ENCODE measurements at places on chromosomes 3 and 15.

GRCh38 chr15:59616379-59616778 is 4.8 kb downstream of the GCNT3 start:
- DNase-seq, result no peak

DNA sequence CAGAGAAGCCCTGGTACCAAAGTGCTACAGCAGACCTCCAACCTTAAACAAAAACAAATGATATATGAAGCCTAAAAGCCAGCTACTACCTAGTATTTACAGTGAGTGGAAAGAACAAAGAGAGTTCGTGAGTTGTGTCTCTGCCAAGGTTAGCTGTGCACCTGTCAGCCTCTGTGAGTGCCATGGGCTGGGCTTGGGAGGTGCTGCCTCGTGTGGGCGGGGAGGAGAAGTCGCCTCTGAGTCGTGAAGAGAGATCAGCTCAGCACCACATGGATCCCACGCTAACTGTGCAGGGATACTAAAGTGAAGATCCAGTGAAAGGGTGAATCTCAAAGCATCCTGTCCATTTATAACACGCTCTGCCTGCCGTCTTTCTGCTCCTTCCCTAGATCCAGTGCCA is 101.9 kb downstream of the CHDH start:
- no peak for DNase-seq

DNA sequence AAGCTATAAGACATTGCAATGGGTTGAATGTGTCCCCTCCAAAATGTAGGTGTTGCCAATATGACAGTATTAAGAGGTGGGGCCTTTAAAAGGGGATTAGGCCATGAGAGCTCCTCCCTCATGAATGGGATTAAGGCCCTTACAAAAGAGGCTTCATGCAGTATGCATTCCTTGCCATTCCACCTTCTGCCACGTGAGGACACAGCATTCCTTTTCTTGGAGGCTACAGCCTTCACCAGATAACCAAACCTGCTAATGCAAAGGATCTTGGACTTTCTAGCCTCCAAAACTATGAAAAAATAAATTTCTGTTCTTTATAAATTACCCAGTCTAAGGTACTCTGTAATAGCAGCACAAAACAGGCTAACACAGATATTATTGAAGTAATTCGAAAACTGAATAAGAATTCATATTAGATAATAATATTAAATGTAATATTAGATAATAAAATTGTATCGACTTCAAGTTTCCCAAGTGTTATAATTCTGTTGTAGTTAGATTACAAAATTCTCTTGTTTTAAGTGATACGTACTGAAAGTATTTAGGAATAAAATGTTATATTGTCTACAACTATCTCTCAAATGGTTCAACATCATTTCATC is 29.4 kb upstream of the ATP8B4 start:
- DNase-seq, result peak; percentile 5

DNA sequence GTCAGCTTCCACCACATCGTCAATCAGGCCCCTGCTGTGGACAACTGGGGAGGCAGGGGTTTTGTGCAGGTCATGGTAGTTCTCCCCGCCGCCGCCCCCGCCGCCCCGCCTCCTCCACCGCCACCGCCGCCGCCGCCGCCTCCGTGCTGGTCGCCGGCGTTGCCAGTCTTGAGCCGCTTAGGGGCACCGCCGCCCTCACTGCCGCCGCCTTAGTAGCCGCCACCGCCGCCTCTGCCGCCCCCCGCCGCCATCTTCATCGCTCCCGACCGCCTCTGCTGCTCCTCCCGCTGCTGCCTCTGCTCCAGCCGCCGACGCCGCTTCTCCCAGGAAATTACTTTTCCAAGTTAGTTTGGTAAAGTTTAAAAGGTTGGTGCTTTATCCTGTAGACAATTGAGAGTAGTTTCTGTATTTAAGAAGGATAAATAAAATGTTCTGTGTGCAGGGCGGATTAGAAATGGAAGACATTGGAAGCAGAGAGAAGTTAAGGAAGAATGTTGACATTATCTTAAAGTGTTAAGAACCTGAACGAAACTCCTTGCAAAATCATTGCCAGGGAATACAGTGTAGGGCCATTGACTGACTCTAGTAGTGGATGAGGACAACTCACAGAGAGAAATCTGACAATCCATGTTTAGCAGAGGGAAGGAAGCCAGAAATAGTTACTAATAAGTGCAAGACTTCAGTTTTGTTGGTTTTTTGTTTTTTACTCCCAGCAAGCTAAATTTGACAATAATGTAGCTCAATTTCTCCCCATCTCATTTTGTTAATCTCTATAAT is 53.0 kb upstream of the GOLGA8A start:
- DNase-seq, result no peak

GRCh38 chr3:147940405-147941193 is 531.4 kb downstream of the ZIC1 start:
- DNase-seq, result no peak

DNA sequence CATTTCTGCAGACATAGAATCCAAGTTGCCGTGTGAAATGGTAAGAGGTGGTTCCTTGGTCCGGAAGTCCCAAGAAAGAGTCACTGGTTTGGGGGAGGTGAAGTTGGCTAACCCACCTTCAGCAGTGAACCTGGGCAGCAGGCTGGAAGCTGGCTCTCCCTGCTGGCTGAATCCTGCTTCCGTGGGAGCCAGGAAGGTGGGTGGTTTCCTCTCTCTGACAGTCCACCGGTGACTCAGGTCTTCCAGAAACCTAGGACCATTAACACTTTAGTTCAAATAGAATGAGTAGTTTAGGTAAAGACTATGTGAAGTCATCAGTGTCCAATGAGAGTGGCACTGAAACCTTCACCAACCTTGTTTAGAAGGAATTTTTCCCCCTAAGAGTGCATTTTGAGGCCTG is 87.4 kb upstream of the CACNA2D3 start:
- DNase-seq, result no peak

GRCh38 chr3:31449318-31449717 is 83.4 kb upstream of the STT3B start:
- DNase-seq, result no peak

GRCh38 chr3:29475305-29475840 is 194.5 kb downstream of the RBMS3 start:
- DNase-seq, result no peak

- no peak for DNase-seq
These were observed 23.4 kb downstream of the KIF7 start for GRCh38 chr15:89631902-89632264.

- DNase-seq, result no peak
These were observed 292.8 kb downstream of the MEX3B start for GRCh38 chr15:81752974-81753373.

GRCh38 chr3:194135806-194136518 is at the start of gene HES1:
Gene HES1, plus strand, starts transcription at chr3:194136148. Its CDS starts 233 bp downstream, at chr3:194136381.
- peak; percentile 94 for DNase-seq

DNA sequence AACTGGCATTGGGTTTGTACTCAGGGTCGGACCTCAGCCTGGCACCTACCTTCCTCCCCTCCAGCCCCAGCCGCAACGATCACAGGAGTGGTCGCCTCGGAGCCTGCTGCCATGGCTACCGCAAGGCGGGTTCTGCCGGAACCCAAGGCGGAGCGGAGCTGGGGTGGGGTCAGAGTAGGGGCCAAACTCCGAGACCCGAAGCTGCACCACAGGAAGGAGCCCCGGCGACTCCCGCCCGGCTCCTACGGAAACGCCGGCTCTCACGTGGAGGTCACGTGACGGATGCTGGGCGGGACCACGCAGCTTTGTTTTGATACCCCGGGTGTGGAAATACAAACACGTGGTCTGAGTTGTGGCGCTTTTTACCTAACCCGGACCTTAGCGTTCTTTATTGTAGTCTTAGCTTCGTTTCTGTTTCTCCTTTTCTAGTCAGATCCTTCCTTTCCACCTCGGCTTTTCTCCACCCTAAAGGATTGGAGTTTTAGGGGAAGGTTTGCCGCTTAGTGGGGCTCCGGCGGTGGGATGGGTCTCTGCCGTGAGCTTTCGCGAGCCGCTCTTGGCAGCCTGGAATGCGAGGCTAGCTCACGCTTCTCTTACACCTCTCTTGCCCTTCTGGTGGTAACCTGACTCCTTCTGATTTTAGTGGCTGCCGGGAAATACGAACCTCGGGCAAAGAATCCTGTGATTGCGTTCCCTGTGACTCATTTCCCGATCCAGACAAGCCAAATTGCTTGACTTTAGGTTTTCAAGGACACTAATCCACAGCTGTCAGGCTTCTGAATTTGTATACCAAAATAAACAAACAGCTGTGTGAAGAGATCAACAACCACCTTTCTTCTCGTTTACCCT is at the start of gene HSPBAP1:
HSPBAP1 (minus strand) TSS at position 264 of the 849 bp plus-strand sequence; CDS start at position 113, 151 bp downstream.
- peak; percentile 97 for DNase-seq

DNA sequence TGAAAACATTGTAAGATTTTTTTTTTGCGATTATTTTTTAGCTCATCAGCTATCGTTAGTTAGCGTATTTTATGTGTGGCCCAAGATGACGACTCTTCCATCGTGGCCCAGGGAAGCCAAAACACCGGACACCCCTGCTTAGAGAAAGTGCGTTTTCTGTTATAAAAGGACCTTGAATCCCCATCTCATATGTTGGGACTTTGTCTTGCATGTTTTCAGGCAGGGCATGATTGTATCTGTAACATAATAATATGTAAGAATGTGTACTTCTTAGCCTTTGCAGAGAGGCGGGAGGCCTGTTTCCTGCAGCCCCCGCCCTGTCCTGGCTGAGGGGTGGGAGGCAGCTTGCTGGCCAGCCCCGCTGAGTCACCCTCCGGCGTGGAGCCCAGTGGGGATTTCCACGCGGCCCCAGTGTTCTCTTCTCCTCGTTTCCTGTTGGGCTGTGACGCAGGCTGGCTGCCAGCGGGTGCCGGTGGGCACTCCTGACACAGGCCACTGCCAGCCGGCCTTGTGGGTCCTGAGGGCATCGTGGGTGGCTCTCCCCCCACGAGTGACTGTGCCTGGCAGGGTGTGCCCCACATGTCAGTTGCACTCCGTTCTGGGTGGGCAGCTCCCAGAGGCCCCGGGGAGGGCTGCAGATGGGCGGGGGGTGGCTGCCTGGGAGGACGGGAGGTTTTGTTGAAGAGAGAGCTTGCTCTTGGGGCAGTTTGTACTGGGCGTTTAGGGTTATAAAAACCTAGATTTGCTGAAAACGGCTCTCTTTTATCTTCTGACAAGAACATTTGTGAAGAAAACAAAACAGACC is 55.6 kb downstream of the SMAD3 start:
- DNase-seq, result peak; percentile 69

DNA sequence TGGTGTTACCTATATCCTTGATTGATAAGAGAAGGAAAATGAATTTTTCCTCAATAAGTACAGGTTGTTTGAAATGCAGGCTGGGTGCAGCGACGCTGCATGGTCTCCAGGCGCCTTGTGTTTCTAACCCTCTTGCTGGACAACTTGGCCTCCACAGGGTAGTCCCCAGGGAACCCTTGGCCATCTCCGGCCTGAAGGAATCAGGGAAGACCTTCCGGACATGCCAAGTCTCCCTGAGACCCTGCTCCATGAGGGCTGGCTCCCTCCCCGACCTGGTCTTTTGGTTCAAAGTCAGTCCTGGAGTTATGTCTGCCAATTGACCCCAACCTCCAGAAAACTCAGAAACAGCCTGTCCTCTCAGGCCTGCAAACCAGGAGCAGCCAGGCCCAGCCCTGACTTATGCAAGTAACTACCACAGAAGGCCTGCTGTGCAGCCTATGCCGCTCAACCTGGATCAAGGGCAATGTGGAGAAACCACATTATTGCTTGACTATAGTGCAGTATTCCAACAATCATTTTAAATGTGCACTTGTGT is 98.3 kb downstream of the LIPC start:
- DNase-seq, result no peak

- DNase-seq, result no peak
These were observed 74.5 kb downstream of the RAB7A start for GRCh38 chr3:128800241-128801187.

- no peak for DNase-seq
These were observed 30.9 kb downstream of the DPH3 start for GRCh38 chr3:16233806-16234205.

DNA sequence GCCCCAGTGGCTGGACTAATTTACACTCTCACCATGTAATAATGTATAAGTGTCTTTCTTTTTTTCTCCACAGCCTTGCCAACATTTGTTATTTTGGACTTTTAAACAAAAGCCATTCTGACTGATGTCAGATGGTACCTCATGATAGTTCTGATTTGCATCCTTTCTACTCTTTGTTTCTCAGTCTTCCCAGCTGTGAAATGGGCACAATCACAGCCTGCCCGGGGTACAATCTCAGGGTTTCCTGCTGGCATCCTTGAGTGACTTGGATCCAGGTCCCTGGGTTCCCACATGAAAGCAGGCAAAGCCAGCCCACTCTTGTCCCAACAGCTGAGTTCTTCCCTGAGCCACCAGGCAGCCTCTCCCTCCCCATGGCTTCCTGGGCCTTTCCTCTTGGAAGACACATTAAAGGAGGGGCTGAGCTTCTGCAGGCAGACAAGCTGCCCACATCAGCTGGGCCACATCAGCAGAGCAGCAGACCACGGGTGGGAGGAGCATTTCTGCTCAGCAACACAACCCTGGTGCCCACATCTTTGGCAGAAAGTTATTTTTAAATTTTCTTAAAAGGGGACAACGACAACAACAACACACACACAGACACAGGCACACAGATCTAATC is 82.0 kb downstream of the MYLK start:
- DNase-seq, result no peak

GRCh38 chr3:160765211-160765610 is 9.2 kb downstream of the PPM1L start:
- DNase-seq, result no peak

DNA sequence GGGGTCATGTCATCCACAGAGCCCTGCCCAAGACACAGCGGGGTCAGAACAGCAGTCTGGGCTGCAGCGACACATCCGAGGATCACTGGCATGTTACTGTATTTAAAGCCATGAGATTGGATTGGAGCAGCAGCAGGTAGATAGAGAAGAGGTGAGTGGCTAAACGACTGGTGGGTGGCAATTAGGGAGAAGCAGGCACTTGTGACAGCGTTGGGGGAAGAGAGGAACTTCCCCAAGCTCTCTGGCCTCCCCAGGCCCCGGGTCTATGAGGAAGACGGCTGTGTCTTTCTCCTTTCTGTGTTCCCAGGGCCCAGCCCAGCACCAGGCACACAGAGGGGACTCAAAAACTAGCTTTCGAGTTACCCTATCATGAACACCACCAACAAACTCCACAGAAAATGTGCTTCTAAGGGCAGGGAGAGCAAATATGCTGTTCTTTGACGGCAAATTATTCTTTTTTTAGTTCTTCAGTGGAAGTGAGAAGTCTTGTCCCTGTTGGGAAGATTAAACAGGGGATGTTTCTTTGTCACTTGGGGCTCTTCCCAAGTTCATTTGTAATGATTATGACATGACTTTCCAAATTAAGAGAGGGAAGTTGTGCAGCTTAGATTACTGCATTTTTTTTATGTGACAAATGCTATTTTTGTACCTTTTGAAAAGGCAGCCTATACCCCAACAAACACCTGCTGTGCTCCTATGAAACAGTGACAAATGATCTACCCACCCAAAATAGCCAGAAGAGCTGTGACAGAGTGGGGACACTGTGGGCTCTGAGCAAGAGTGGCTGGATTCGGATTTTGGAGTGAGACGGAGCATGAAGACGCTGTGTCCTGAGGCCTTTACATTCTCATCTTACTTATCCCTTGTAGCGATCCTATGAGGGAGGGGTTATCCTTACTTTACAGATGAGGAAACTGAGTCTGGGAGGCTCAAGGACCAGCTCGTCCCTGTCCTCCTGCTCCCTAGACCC is 7.2 kb upstream of the SYNM start:
- DNase-seq, result no peak

DNA sequence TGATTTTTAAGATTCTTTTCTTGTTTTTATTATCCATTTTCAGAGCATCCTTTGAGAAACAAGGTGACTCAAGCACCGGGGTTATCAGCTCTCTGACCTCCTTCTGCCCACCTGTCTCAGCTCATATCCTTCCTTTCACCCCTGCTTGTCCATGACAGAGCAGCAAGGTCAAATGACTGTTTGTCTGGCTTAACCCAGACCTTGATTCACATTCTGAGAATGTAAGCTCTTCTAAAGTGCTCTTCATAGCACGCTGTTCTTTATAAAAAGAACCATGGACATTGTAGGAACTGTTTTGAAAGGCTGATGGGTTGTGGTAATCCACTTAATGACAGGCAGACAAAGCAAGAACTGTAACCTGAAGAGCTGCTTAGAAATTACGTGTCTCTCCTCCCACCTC is 122.5 kb downstream of the CHST2 start:
- DNase-seq, result no peak
